ENCODE measurements at places on chromosomes 11 and 22.

- no peak for DNase-seq
These were observed 520.4 kb upstream of the LUZP2 start for GRCh38 chr11:23976426-23976825.

GRCh38 chr11:102640946-102641345, 15.8 kb upstream of the MMP20 start:
- DNase-seq = no peak

GRCh38 chr11:118608360-118609227, 1.2 kb downstream of the PHLDB1 start:
- peak; percentile 84 for DNase-seq

DNA sequence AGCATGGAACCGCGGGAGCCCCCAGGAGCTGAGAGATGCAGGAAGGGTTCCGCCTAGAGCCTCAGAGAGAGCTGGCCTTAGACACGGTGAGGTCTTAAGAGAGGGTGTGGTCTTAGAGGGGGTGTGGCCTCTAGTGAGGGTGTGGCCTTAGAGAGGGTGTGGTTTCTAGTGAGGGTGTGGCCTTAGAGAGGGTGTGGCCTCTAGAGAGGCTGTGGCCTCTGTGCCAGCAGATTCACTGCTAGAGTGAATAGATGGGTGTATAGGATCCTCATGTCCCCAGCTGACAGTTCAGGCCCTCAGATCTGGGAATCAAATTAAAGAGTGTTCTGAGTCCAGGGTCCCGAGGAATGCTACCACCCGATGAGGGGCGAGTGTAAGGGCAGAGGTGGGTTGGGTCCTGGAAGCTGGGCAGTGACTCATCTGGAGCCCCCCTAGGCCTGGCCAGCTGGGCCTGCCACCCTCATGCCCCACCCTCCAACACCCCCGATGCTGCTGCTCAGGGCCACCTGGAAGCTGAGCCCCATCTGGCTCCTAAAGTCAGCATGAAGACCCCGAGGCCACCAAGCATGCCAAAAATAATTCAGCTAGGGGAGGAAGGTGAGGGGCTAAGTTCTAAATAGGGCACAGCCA, 49.5 kb downstream of the IGF2 start:
- no peak for DNase-seq

- DNase-seq = no peak
These were observed 2.6 kb upstream of the SART1 start for GRCh38 chr11:65958774-65959420.

GRCh38 chr22:38398609-38399461, 56.2 kb downstream of the KCNJ4 start:
- peak; percentile 89 for DNase-seq

GRCh38 chr11:50174189-50174588, 141.5 kb downstream of the OR4C45 start:
- DNase-seq = no peak

GRCh38 chr22:40499209-40499623, 128.8 kb downstream of the SGSM3 start:
- no peak for DNase-seq

DNA sequence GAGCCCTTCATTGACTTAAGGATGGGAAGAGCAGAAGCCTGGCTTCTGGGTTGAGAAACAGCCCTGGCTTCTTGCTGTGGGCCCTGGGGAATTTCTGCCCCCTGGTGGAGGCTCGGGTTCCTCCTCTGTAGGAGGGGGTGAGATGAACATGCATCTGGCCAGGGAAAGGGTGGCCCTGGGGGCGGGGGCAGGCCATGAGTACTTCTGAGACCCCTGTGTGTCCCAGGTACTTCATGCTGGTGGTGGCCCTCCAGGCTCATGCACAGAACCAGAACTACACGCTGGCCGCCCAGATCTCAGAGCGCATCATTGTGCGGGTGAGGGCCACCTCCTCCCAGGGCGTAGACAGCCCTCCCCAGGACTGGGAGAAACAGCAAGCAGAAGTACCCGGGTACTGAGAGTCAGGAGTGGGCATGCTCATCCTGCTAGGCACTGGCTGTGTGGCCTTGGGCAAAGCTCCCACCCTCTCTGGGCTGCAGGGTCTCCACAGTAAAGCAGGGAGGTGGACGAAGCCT, 15.8 kb downstream of the TMEM258 start:
- peak; percentile 85 for DNase-seq

DNA sequence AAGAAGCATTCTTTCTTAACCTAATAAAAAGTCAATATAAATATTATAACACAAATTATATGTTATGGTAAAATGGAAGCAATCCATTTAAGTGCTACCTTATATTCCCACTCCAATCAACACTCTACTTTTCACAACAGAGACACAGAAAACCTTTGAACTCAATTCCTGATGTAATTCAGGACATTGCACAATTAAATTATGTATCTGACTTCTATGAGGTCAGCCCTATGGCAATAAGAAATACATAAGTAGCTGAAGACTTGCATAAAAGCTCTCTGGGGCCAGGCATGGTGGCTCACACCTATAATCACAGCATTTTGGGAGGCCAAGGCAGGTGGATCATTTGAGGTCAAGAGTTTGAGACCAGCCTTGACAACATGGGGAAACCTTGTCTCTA, 6.8 kb downstream of the OR4D10 start:
- no peak for DNase-seq

- no peak for DNase-seq
These were observed 583.5 kb upstream of the FAT3 start for GRCh38 chr11:91641153-91641552.

DNA sequence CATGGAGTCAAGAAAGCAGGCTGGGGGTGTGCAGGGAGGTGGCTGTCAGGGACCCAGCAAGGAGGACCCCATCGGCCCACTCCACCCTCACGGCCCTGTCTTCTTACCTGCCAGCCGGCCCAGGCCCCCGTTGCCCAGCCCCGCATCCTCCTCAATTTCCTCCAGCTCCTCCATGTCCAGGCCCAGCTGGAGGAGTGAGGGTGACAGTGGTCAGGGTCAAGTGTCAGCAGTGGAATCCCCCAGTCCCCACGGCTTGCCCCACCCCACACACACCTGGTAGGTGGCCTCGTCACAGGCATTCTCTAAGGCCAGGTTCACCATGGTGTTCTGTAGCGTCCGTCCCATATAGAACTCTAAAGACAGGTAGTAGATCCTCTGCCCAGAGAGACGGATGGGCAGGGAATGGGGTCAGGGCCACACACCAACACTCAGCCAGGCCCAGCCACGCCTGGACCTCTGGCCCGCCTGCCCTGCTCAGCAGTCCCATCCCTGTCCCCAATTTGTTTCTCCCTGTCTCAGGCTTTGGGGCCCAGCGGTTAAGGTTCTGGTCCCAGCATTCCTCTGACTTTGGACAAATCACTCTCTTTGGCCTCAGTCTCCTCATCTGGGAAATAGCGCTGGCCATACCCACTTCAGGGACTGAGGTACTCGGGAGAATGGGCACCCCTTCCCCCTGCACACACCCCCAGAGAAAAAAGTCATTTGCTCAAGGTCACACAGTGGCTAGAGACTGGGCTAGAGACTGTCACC, 1.3 kb downstream of the PYGM start:
- no peak for DNase-seq

GRCh38 chr11:12469451-12469850, 92.1 kb downstream of the PARVA start:
- DNase-seq = peak; percentile 62

DNA sequence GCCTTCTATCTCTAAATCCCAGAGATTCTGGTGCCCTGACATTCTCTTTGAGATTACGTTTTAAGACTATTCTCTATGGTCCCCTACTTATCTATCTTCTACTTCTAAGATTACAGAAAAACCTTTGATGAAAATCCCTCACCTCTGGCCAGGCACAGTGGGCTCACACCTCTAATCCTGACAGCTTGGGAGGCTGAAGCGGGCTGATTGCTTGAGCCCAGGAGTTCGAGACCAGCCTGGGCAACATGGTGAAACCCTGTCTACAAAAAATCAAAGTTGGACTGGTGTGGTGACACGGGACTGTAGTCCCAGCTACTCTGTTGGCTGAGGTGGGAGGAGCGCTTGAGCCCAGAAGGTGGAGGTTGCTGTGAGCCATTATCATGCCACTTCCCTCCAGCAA, 14.4 kb downstream of the NUP98 start:
- DNase-seq = no peak
